ENCODE measurements at places on chromosomes 6 and 20.

- DNase-seq, result no peak
Measured at GRCh38 chr20:24810676-24811407, 138.2 kb upstream of the CST7 start.

DNA sequence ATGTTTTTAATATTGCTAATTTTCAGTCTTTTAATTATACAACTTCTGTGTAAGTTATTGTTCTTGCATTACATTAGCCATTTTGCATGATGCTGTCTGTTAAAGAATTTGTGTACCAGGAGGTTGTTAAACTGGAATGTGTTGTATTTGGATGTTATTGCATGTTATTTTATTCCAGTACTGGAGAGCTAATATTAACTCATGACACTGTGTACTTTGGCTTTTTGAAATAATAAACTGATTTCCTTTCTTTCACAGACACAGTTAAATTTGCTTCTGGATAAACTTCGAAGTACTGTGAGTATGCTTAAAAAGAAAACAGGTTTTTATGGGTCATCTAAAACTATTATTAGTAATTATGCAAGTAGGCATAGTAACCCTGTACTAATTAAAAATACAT lies 121.3 kb downstream of the MYO6 start:
- DNase-seq, result no peak

GRCh38 chr20:45969712-45970634 lies 2.0 kb downstream of the ZNF335 start:
- no peak for DNase-seq

GRCh38 chr6:3732345-3733141 lies 19.0 kb downstream of the PXDC1 start:
- DNase-seq, result no peak

- peak; percentile 28 for DNase-seq
Measured at GRCh38 chr20:58209652-58210397, 18.6 kb downstream of the ANKRD60 start.

All from urinary bladder (tissue), 4 donors.